ENCODE measurements at places on chromosomes 16 and 17.

- no peak for DNase-seq
These were observed 67.6 kb downstream of the TBC1D16 start for GRCh38 chr17:79968116-79968515.

- no peak for DNase-seq
These were observed at the start of gene XAF1 for GRCh38 chr17:6755731-6756184. Gene XAF1, plus strand, starts transcription at chr17:6756046. Its CDS starts 33 bp downstream, at chr17:6756079.

DNA sequence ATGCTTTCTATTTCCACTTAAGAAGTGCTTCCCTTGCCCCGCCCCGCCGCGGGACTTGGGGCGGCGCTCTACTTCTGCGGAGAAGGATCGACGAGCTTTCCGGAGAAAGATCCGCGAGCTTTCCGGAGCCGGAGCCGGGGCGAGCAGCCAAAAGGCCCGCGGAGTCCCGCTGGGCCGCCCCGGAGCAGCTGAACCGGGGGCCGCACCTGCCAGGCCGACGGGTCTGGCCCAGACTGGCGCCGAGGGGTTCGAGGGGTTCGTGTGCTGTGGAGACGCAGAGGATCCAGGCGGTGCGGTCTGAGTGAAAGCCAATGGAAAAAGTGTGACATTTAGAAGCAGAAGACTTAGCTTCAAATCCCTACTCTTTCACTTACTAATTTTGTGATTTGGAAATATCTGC is 50.8 kb downstream of the TBC1D26 start:
- no peak for DNase-seq

DNA sequence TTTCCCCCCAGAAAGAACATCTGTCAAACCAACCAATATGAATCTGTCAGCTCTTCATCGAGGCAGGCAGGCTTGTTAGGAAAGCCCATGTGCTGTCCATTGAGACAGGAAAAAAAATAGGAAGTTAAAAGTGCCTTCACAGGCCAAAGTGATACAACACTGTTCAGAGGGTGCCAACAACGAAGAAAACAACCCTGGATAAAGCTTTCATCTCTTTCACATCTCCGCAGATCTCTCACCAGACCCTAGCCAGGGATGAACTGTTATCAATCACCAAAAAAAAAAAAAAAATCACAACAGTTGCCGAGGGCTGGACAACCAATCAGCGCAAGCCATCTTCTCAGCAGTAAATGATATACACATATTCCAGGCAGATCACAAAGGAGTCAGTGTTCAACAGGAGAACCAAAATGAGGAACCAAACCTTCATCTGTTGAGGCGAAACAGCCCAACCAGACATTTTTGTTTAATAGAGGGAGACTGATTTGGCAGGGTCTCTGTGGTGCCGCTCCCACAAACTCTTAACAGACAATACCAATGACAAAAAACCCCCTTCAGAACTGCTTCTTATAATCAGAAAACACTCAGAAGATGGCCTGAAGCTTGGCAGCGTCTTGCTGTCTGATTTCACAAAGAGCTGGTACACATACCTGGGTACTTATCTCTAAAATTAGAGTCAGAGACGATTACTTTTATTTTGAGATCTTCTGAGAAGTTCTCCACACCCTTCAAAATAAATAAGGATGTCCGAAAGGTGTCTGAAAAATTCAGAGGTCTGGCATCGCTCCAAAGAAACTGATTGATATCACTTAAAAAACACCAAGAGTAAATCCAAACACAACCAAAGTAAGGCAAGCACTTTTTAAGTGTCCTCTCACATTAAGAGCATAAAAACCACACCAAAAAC is 1.8 kb downstream of the MAP3K14 start:
- DNase-seq: no peak

- DNase-seq: no peak
These were observed 300.6 kb upstream of the CDH5 start for GRCh38 chr16:66065925-66066324.

GRCh38 chr16:80039777-80040176 is 439.2 kb upstream of the MAF start:
- no peak for DNase-seq

GRCh38 chr16:53370827-53371226 is 63.4 kb upstream of the RBL2 start:
- no peak for DNase-seq

GRCh38 chr16:79171504-79171903 is 429.0 kb downstream of the MAF start:
- no peak for DNase-seq

GRCh38 chr16:51326131-51326856 is 175.2 kb upstream of the SALL1 start:
- DNase-seq: no peak

- DNase-seq: no peak
These were observed 96.5 kb downstream of the WSCD1 start for GRCh38 chr17:6166492-6167179.

- DNase-seq: no peak
These were observed 1.4 kb upstream of the TNRC6A start for GRCh38 chr16:24728011-24728410.

- DNase-seq: no peak
These were observed 2.6 kb downstream of the TRIM65 start for GRCh38 chr17:75894049-75894733.

DNA sequence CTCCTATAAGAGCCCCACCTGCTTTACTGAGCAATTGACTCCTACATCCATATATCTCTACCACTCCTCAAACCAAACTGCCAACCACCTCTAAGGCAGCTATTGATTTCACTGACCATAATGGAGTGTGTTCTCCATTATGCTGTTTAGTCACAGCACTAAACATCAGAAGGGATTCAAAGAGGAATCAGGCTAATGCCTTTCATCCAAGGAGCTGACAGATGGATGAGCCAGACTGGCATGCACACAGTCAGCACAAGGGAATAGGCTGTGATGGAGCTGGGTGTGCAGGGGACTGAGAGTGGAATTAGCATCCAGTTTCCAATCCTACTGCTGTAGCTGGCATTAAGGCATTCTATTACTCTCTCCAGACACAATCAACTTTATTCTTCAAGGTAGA is 88.7 kb upstream of the CCL2 start:
- DNase-seq: no peak

- DNase-seq: no peak
These were observed 51.7 kb upstream of the MTSS2 start for GRCh38 chr16:70737377-70738082.

DNA sequence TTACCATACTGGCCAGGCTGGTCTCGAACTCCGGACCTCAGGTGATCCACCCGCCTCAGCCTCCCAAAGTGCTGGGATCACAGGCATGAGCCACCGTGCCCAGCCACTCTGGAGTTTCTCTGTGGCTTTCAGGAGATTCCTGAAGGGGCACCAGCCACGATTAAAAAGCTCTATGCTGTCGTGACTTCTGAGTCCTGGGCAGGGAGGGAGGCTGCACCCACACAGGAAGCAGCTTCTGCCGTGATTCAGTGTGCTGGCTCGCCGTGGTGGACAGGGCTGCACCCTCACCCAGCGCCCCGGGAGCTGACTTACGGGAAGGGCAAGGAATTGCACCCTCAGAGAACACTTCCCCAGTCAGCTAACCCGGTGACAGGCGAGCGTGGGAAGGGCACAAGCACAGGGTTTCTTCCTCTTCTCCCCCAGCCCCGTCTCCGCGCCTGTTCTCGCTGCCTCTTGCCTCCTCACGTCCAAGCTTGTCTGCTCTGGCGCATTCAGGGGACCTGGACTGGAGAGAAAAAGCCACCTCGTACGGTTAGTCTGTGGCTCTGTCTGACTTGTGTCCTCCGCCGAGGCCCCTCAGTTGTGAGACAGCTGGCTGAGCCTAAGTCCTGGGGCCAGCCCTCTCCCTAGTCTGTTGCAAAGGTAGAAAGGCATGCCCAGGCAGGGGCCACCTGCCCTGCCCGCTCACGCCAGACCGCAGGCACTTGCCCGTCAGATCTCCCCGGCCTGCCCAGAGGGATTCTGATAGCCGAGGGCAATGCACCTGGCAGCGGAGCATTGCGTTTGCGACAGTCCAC is 145.0 kb downstream of the SEC14L1 start:
- DNase-seq: peak; percentile 31

DNA sequence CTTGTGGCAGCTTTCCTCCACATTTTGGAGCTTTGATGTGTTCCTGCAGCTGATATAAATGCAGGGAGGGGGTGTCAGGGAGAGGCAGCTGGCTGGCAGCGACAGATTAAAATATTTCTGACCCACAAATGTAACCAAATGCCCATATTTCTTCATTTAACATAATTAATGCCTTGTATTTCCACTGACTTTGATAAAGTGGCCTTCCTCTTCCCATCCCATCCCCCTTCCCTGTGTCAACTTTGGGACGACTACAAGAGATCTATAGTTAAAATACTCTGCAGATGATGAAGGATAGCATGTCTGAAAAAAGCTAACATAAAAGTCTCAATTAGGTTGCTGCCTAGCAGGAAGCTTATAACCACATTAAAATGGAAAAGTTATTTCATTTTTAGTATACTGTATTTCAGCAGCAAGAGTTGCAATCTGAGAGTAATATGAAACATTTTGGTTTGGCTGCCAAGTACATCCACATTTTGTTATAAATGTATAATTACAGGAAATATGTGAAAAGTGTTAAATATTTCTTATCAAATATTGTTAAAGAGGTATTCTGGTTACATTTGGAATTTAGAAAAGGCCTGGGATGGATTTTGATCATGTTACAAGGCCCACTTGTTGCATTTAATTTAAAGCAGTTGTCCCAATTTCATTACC is 238.7 kb upstream of the TBX2 start:
- DNase-seq: no peak

DNA sequence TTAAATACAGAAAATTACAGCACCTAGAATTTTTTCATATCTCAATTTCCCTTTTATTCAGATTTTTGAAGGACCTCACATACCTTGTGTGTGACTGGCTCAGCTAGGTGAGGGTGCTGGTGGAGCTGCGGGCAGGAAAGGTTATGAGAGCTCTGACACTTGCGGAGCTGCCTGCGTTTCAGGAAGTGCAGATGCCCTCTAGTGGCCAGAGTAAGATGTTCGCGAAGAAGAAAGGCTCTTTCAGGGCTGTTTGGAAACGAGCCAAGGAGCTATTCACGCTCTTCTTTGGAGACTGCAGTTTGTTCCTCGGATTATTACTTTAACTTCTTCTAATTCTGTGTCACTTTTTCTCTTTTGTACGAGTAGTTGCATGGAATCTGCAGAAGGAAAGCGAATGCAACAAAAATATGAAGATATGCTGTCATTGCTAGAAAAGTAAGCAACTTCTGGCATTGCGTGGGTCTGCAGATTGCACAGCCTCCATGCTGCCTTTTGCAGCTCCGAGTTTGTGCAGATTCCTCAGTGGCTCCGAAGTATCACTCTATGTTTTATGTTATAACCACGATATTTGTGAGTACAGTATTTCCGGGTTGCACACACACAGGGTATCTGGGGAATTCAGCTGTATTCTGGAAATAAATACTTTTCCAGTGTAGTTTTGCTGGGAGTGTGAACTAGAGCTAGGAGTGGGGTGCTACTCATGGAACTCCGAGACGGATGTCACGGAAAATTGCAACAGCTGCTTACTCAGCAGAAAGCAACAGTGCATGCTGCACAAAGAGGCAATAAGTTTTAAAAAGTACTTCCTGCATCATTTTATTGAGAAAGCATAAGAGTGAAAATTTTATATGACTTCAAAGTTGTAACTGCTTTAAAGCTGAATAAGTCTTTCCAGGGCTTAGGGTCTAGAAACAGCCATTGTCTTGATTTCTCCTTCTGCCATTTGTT is 46.3 kb downstream of the DNAH9 start:
- peak; percentile 72 for DNase-seq

- DNase-seq: no peak
These were observed 65.8 kb downstream of the WSCD1 start for GRCh38 chr17:6135996-6136395.

DNA sequence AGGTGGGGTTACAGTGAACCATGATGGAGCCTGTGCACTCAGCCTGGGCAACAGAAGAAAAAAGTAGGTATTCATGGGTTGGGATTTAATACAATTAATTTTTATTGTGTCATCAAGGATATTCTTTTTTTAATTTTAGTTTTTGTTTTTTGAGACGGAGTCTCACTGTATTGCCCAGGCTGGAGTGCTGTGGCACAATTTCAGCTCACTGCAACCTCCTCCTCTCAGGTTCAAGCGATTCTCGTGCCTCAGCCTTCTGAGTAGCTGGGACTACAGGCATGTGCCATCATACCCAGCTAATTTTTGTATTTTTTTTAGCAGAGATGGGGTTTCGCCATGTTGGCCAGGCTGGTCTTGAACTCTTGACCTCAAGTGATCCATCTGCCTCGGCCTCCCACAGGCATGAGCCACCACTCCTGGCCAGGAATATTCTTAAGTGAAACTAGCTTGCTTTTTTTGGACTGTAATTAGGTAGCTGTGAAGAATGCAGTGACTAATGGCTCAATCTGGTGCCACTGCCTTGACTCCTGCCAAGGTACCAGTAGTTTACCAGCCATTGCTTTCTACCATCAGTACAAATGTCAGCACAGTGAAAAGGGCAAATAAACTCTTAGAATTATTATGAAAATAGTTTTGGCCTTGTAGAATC is 4.8 kb downstream of the PPM1D start:
- DNase-seq: no peak

- no peak for DNase-seq
These were observed 44.0 kb downstream of the ANKRD11 start for GRCh38 chr16:89446136-89446974.

- DNase-seq: no peak
These were observed 33.1 kb downstream of the WIPI1 start for GRCh38 chr17:68424203-68424602.

GRCh38 chr17:40209404-40210093 is 9.6 kb upstream of the WIPF2 start:
- no peak for DNase-seq

DNA sequence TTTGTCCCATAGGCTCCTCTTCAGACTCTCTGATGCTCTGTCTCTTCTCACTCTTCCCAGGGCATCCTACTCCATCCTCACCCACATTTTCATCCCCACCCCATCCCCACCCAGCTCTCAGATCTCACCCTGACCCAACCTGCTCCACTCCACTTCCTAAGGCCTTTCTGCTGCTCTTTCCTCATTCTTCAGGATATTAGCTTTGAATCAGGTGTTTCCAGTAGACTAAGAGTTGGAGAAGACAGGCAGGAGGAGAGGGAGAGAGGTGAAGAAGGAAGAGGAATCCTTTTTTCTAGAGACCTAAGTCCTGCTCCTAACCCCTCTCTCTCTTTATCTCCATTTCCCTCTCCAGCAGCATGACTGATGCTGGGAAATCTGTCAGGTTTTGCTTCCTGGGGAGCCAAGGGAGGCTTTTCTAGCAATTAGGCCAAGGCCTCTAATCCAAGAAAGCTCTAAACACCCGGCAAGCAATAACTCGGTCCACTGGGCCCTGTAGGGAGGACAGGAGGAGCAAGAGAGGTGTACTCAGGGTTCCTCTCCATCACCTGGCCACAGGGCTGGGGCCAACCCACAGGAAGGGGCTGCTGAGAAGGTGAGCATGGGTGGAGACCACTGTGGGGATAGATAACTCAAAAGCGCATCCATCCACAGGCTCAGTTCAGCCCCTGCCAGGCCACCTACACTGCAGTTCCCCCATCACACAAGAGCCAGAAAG is 133.3 kb downstream of the TMEM132E start:
- DNase-seq: no peak
